Posterior vena cava (tissue), 2 donors: ENCODE measurements at places on chromosomes 7 and 10. TPM values are rescaled to one million over a fixed set of nuclear protein-coding genes. Genes with fewer than 3 reads are reported as not detected.

DNA sequence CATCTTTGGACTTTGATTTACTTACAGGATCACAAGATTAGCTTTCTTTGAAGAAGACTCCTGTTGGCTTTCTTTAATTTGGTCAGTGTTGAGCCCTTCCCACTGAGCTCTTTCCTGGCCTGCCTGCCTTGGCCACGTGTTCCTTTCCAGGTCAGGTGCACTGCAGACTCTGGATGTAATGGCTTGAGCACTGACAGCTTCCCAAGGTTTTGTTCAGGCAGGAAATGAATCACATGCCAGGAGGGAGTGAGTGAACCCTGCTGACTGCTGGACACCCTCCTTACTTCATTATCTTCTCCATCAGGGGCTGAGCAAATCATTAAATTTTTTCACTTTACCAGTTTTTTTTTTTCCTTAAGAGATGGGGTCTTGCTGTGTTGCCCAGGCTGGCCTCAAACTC is 29.8 kb downstream of the SNX10 start:
- no peak for DNase-seq

- DNase-seq, result no peak
These were observed 121.1 kb downstream of the CFTR start for GRCh38 chr7:117600911-117601310.

GRCh38 chr7:20083781-20084180 is 133.4 kb downstream of the MACC1 start:
- DNase-seq, result peak; percentile 83

DNA sequence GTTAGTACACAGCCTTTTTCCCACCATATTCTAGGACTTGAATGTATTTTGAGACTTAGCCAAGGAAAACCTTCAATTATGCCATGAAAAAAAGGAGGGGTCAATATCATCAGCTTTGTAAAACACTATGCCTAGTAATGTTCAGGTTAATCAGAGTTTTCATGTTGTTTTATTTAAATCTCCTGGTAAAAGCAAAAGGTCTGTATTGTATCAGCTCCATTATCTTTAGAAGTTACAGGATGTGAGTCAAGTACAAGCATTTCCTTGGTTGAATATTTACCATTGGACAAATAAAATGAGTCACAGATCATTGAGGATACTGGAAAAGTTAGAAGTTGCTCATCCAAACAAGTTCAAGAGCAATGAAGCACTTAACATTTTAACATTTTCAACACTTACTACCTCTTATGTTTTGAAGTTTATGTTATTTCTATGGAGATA is 89.9 kb upstream of the CAPZA2 start:
- DNase-seq, result no peak

DNA sequence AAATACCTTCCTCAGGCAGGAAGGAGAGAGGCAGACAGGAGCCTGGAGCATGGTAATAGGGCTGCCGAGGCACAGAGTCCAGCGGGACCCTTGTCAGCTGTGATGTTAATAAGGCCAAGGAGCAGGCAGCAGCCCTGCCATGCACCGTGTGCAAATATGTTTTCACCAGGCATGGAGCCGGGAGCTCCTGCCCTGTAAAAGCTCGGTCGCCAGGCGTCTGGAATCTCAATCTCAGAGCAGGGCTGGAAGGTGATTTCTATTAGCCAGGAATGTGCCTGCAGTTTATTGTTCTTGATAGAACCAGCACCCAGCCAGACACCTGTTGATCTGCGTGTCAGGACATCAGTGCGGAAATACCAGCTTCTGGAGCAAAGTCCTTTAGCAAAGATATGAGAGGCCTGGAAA is 469.8 kb downstream of the GLRX3 start:
- DNase-seq, result no peak

GRCh38 chr7:132778761-132779160 is 202.5 kb upstream of the PLXNA4 start:
- no peak for DNase-seq

DNA sequence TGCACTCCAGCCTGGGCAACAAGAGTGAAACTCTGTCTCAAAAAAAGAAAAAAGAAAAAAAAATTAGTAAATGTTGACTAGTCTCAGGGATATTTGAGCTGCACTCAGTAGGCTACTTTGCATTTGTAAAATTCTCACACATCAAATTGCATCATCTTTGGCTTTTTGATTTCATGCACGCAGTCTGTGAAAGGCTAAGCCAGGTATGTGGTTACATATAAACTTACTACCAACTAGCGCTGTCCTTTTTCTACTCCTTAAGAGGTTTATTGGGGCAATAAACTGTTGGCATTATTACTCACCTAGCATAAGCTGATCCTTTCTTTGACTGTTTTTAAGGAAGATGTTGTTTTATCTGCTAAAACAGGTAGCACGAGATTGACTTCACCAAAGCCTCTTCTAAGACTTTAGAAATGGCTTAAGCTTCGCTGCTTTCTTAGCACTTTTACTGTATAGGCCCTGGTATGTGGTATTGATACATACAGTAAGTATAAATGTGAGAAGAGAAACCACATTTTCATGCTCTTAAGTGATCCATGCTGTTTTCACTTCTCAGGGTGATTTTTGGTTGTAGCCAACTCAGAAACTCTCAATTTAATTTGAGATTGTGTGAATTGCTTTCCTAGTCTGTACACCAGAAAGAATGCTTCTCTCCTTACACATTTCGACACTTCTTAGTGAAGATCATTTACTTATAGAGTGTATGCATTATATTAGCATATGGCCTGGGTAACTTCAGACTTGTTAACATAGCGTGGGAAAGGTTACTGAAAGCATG is 323.9 kb downstream of the AUTS2 start:
- DNase-seq, result no peak

DNA sequence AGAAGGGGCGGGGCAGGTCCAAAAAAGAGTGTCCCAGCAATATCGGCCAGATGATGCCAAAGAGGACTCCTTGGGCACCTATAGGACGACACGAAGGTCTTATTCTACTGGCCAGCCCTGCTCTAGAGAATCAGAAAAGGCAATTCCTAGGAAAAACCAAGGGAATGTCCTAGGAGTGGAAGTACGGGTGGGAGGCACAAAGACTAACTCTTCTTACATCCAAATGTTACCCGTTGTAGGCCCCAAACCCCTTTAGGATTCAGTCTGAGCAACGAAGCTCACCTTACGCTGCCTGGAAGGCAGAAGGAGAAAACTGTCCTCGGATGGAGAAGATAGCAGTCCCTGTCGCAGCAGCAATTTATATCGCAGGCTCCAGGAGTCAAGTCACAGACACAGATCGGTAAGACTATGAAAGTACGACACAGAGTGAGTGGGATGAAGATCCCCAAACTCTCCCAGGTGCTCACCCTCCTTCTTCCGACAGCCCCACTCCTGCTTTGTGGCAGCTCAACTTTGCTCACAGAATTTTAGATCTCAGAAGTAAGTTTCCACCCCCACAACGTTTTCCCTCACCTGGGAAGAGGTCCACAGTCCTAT is 558 bp downstream of the TCTN3 start:
- DNase-seq, result no peak

DNA sequence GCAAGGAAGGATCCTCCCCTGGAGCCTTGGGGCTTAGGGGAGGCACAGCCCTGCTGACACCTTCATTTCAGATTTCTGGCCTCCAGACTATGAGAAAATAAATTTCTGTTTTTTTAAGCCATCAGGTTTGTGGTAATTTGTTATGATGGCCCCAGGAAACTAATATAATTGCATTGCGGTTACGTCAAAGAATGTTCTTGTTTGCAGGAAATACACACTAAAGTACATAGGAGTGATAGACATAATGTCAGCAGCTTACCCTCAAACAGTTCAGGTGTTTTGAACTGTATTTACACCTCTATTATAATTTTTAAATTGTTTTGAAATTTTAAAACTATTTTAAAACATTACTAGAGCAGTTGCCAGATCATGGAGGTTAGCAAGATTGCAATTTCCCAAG is 12.6 kb upstream of the FHIP2A start:
- DNase-seq, result no peak

DNA sequence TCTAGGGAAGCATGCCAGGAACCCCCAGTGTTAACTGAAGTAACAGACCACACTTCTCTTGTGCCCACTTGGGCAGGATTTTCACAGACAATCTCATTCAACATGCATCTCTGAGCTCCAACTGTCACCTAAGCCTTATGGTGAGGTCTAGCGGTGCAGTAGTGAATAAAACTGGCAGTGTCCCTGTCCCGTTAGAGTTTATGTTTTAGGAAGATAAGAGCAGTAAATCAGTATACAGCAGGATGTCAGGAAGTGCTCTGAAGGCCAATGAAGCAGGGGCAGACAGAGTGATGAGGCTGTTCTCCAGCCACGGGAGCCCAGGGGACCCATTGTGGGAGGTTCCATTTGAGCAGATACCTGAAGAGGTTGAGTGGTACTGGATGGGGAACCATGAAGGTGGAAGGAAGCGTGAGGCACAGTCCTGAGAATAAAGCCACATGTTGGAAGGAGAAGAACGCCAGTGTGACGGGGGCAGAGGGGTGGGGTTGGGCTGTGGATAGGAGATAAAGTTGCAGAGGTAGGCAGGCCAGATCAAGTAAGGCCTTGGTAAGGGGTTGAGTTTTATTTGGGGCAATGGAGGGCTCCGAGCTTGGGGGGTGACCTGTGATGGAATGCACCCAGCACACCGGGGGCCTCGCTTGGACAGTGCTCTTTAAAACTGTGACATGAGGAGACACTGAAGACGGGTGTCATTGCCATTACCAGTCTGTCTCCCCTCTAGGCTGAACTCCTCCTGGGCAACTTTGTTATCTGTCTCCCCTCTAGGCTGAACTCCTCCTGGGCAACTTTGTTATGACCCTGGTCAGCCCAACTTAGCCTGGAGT is 6.6 kb downstream of the GDF10 start:
- DNase-seq, result peak; percentile 62

DNA sequence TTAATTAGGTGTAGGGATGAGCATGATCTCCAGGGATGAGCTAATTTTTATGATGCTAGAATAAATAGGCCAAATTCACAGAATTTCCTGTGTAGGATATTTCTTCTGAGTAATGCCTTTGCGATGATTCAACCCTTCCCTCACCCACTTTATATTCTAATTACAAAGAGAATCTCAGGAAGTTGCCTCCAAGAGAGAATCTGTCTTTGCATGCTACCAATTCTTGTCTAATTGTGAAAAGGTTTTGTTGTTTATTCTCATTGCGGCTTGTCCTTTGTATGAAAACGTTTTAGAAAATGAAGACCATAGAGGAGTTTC is 6.3 kb downstream of the C7orf57 start:
- DNase-seq, result no peak

- peak; percentile 82 for DNase-seq
These were observed 781 bp downstream of the GBX1 start for GRCh38 chr7:151166629-151167196.

DNA sequence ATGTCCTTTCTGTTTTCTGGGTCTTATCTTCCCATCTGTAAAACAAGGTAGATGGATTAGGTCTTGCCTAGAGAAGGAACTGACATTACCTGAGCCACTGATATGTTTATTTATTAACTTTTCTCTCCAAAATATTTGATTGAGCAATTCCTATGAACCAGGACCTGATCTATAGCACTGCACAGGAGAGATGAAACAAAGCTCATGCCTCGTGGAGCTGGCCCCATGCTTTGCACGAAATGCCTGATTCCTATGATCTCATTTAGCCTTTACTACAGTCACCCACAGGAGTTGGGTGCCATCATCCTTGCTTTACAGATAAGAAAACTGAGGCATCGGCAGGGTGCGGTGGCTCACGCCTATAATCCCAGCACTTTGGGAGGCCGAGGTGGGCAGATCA is 48.2 kb upstream of the ZMIZ1 start:
- DNase-seq, result peak; percentile 20

- no peak for DNase-seq
These were observed 36.7 kb downstream of the GOT1 start for GRCh38 chr10:99393683-99394082.

- DNase-seq, result no peak
These were observed 135.7 kb downstream of the SDK1 start for GRCh38 chr7:3436746-3437145.

GRCh38 chr10:50504389-50504788 is 119.4 kb downstream of the SGMS1 start:
- DNase-seq, result no peak

DNA sequence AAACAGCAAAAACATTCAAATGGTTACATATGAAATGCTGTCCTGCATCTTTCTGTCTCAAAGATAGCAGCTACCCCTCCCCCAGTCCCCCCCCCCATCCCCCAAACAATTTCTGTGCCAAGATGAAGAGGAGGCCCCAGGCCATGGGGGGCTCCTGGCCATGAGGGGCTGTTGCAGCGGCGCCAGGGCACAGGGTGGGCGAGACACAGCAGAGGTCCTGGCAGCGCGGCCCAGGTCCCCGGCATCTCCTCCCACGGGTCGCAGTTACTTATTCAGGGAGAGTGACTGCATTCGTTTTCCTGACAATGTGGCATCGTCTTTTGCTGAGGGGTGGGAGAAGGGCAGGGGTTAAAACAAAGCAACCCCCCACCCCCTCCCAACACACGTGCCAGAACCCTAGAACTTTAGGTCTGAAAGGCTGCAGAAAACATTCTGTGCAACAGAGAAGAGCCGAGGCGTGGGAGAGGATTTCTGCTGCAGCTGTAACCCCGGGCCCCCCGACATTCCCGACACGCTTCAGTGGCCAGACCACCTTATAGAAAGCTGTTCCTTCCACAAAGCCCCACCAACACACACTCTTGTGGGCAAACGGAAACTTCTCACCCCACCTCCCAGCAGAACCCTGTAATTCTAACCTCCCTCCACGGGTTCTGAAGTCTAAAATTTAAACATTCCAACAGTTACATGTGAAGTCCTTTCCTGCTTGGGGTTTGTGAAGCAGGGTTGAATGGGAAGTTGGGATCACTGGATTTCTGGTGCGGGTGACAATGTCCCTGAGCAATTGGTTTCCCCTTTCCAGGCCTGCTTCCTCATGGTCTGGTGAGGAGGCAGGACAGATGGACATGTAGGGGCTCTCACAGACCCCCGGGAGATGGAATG is 11.7 kb downstream of the PDAP1 start:
- no peak for DNase-seq

DNA sequence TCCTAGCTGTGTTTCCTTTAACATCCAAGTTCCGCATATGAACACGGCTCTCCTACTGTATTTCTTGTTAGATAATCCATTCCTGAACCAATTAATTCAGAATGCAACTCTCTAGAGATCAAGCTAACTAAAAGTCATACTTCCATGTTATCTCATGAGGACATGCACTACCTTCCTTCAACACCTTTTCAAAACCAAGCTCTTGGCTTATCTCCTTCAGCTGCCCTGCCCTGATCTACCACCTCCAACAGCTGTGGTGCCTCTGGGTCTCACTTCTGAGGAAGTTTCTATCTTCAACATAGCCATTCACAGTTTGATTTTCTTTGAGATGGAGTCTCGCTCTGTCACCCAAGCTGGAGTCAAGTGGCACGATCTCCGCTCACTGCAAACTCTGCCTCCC is 109.5 kb downstream of the IDE start:
- no peak for DNase-seq

MSS51 gene
- 2.2 TPM for total RNA-seq

FKBP9 gene
- 163 TPM for total RNA-seq

IFIT2 gene
- 6.1 TPM for total RNA-seq

PON1 gene
- total RNA-seq, result not detected

C7orf57 gene
- not detected for total RNA-seq

CDHR3 gene
- total RNA-seq, result 3.5 TPM

MMRN2 gene
- 57.0 TPM for total RNA-seq

LIPA gene
- 52.4 TPM for total RNA-seq
